Stimulated activated CD8-positive, alpha-beta memory T cell treated with anti-CD3 and anti-CD28 coated beads, Interleukin-4, amount 100 ng/mL, for 4 hours (primary cell): ENCODE measurements at places on chromosomes 4 and X.

GRCh38 chrX:18887177-18887824 is 96.6 kb downstream of the PHKA2 start:
- no peak for DNase-seq

- no peak for DNase-seq
Measured at GRCh38 chrX:131841496-131842437, 181.3 kb upstream of the STK26 start.

DNA sequence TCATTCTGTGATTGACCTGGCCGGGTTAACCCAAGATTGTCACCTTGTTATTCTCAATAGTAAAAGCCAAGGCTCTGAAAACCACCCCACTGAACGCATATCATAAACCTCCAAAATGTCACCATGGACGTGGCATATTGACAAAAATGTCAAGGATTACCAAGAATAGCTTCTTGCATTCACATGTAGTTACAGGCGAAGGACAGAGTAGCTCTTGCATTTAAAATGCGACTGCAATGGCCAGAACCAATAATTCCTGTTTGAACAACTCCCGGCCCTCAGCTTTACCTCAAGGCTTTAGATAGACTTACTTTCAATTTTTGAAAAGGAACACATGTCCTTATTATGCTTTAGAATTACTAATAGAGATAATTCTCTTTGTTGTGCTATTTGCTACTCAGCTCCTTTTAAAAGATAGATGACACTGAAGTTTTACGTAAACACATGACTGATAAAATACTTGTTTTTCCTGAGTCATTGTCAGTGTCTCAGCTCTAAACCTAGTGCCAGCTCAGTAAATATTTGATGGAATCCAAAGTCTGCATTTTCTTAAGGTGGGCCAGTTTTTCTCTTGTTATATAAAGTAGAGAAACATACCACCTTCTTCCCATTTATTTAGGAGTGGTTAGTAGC is 66.3 kb downstream of the CLDN34 start:
- DNase-seq = no peak

GRCh38 chrX:154019633-154020528 is at the start of gene IRAK1:
Gene IRAK1 (minus strand): TSS chrX:154019902. CDS start chrX:154019812, 90 bp downstream.
- DNase-seq = no peak

- no peak for DNase-seq
Measured at GRCh38 chr4:147779451-147779850, 47.6 kb downstream of the ARHGAP10 start.

DNA sequence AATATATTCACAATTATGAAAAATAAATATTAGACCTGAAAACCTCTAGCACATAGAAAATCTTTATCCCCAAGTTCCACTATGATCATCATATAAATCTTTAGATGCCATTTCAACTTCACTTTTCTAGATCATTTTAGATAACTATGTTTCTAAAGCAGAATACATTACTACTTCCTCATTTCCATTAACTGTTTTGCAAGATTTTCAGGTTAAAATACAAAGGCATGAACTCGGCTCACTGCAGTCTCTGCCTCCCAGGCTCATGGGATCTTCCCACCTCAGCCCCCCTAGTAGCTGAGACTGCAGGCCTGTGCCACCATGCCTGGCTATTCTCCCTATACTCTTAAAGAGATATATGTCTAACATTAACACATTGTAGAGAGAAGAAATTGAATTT is 1365.9 kb upstream of the AGA start:
- DNase-seq = no peak

DNA sequence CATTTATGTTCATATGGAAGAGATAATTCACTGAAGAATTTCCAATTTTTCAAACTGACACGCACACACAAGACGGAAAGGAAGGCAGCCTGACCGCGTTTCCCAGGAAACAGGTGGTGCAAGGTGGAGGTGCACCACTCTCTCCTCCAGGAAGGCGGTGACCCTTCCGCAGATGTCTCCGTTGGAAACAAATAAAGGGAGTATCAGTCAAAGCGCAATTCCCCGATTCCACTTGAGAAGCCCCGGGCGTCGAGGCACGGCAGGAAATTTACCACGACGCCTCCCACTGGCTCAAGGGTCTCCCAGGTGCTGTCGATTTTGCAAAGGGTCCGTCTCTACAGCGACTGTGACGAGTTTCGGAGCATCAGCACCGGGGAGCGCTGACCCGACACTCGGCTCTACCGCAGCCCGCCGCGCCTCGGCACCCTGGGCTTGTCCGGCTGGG is 770 bp upstream of the TIGD2 start:
- no peak for DNase-seq

DNA sequence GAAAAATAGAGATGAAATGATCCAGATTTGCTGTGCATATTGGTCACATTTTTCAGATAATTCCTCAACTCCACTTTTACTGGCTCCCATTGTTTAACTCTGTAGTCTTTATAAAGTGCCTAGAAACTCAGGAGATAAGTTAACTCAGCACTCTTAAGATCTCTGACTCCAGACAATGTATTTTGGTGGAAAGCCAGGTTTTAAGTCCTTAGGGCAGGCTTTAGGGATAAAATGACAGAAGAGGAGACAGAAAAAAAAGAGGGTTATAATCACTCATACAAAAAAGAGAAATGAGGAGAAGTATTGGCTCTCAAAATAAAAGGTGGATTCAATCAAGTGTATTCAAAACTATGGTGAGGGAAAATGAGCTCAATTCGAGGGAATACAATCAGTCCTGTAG is 674.8 kb upstream of the INTU start:
- DNase-seq = no peak

GRCh38 chr4:153152501-153153338 is 51.5 kb upstream of the TRIM2 start:
- peak; percentile 30 for DNase-seq

- no peak for DNase-seq
Measured at GRCh38 chr4:134345244-134345643, 143.7 kb upstream of the PABPC4L start.

- DNase-seq = no peak
Measured at GRCh38 chr4:95360256-95360903, 188.4 kb downstream of the UNC5C start.

DNA sequence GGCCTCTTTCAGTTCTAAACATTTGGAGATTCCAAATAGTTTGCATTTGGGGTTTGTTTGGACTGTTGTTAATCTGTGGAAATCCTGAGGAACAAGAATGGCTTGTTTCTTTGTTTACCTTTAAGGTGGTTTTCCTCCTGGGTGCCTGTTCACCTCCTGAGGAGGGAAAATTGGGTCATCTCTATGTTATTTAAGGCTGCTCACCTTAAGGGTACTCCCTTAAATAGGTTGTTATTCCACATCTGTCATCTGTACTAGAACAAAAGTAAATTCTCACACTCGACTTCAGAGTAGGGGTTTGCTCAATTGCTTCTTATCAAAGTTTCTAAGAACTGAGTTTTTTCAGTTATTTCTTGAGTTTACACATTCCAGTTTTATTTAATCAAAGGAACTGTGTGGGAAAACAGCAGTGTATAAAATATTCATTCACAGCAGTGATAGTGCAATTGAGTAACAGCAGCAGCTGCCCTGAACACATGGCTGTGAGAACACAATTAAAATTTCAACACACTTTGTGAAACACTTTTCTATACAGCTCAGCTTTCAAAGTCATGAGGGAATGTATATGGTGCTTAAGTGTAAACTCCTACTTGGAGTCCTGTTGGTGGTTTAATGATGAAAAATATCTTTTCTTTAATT is 238.5 kb upstream of the PGRMC2 start:
- DNase-seq = no peak

DNA sequence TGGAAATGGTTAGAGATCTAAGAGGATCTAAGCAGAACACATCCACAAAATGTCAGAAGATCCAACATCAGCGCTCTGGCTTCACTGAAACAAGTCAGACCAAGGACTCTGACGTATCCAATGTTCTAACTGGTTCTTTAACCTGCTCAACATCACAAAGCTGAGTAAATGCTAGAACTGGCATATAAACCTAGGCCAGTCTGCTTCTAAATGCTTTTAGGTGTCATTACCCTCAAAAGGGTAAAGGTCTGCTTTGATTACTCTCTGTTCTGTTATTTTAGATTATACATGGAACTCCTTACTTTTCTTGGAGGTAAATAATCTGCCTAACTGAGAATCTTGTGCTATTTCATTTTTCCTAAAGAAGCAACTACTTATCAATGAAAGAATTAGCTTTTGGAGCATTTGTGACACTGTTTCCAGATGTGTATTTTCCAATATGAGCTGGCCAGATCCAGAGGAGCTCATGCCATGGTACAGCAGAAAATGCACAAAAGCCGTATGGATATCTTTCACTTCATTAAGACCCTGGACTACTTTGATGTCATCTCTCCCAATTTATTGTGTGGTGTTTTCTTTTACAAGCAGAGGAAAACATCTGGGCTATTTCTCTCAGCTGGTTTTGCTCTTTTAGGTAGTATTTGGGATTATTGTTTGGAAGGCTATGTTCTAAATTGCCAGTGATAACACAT is 123.5 kb downstream of the RASGEF1B start:
- DNase-seq = no peak

GRCh38 chr4:23932901-23933308 is 43.1 kb upstream of the PPARGC1A start:
- DNase-seq = no peak

DNA sequence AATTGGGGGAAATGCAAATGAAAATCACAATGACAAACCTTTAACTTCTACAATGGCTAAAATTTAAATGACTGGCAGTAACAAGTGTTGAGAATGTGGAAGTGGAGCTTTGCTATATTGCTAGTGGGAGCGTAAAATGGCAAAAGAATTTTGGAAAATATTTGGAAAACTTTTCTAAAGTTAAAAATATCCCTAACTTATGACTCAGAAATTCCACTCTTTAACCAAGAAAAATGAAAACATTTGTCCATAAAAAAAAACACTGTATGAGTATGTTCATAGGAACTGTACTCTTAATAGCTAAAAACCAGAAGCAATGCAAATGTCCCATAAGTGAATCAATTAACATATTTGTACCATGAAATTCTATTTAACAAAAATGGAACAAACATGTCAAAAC is 3.6 kb downstream of the TBCK start:
- DNase-seq = no peak

DNA sequence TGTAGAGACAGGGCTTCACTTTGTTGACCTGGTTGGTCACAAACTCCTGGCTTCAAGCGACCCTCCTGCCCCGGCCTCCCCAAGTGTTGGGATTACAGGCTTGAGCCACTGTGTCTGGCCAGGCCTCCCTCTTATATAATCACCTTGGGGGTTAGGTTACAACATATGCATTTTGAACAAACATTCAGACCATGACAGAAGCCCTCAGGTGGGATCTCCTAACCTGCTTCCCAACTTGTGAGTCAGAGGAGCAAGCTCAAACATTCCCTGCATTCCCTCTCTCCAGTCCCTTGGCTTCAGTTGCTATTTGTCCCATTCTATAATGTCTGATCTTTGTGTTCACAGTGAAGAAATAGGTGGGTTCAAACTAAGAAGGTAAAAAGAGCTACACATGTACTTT is 76.5 kb upstream of the NRK start:
- no peak for DNase-seq

DNA sequence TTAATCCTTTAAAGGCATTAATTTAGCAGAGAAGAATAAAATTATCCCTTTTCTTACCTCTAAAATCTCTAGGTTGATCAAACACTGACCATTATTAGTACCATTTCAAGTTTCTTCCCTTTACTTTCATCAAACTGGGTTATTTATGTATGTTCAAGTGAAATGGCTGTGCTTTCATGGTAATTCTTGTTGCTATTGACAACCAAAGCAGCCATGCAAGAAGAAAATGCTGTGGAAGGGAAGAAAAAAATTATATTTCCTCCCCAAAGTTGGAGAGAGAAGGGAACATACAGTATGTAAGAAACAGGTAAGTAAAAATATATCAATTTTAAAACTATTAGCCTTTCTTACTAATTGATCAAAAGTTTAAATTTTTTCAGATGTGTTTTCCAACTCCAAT is 16.2 kb downstream of the NPNT start:
- no peak for DNase-seq

GRCh38 chr4:7396186-7396910 is 38.4 kb downstream of the PSAPL1 start:
- DNase-seq = no peak

GRCh38 chrX:37701588-37701987 is 16.0 kb downstream of the XK start:
- no peak for DNase-seq
